ENCODE measurements at places on chromosomes 2 and 18. TPM values are rescaled to one million over a fixed set of nuclear protein-coding genes. Genes with fewer than 3 reads are reported as not detected.

IL18RAP gene
- total RNA-seq = not detected

DNA sequence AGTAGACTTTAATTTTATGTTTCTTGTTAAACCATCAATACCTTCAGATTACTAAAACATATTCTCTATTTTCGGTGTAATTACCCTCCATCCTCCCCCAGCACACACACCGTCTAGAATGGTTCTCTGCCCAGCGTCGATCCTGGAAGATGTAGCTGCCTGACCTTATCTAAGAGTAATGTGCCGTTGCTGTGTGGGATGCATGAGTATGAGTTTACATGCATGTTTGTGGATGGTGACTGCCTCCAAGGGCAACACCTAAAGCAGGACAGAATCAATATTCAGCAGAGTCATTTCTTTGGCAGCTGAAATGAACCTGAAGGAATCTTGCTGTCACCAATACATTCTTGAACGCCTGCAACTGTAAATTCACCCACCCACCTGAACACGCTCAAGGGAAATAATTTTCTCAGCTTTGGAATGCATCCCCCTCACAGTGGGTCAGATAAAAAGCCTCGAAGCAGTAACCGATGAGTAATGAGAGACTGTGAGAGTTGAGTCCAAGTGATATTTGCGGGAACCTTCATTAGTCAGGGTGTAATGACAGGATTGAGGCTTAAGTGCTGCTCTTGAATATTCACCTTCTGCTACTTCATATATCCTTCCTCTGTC lies 155.8 kb upstream of the RND3 start:
- no peak for DNase-seq

GRCh38 chr18:23230686-23231085 lies 95.4 kb downstream of the CABLES1 start:
- DNase-seq = no peak

DNA sequence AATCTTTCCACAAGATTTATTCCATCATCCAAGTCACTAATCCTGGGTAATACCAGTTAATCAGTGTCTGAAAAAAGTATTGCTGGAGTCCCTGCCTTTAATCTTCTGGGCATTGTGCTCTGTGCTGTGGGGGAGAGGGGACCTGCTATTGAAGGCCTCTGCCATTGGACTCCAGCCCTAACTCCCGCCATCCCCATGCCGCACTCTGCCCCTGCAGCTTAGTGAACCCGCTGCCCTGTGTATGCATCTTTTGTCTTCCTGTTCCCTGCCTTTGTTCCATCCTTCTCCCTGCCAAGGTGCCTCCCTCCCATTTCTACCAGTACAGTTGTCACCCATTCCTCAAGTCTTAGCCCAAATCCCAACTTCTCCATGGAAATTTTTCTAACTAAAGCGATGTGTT lies 113.8 kb upstream of the EPAS1 start:
- no peak for DNase-seq

- no peak for DNase-seq
Measured at GRCh38 chr2:53435610-53436009, 332.0 kb upstream of the CHAC2 start.

Data from A172 (cell line).